ENCODE measurements at places on chromosomes 1 and 21.

DNA sequence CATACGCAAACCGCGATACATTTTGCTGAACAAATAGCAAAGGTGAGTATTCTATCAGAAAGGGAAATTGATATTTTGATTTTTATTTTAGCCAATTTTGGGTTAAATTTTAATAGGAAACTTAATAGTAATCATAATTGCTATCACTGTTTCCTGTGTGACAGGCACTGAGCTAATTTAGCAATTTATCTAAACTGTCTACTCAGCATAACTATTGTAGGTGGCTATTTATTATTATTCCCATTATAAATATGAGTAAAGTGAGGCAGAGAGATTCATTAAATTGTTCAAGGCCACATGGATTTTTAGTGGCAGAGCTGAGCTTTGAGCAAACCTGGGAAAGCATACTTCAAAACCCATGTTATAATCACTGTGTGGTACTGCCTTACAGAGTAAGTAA is 21.1 kb downstream of the RTCA start:
- no peak for DNase-seq

DNA sequence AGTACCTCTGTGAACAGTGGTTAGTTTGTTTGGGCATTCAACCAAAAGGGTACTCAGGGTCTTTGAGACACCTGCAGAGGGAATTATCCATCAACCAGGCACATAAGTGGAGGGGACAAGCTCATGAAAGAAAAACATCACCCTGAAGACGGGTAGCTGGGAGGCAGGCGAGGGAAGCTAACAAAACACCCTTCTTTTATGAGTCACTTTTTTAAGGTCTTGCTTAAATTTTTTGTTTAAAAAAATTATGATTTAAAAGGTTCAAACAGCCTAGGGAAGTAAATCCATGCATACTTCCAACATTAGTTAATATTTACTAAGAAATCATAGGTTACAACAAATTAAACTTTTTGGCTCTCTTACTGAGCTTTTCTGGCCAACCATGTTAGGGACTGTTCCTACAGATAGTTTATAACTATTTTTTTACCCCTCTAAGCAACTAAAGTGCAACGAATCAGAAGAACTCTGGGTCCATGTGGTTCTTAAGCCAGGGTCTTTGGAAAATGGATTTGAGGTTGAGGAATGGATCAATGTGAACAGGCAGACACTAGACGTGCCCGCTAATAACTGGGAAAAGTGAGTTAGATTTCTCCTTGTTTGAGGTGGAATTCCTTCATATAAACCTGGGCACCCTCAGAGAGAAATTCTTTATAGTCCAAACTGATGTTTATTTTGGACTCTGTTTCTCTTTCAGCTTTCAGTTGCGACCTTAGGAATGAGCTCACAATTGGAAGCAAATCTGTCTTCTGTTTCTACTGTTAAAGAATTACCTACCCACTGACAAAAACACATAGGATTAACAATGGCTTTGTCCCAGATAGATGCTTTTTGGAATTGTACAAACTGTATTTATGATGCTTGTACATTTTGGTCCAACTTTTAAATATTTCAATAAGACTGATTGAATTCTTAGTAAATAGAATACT is 123.0 kb downstream of the LYPLAL1 start:
- no peak for DNase-seq

DNA sequence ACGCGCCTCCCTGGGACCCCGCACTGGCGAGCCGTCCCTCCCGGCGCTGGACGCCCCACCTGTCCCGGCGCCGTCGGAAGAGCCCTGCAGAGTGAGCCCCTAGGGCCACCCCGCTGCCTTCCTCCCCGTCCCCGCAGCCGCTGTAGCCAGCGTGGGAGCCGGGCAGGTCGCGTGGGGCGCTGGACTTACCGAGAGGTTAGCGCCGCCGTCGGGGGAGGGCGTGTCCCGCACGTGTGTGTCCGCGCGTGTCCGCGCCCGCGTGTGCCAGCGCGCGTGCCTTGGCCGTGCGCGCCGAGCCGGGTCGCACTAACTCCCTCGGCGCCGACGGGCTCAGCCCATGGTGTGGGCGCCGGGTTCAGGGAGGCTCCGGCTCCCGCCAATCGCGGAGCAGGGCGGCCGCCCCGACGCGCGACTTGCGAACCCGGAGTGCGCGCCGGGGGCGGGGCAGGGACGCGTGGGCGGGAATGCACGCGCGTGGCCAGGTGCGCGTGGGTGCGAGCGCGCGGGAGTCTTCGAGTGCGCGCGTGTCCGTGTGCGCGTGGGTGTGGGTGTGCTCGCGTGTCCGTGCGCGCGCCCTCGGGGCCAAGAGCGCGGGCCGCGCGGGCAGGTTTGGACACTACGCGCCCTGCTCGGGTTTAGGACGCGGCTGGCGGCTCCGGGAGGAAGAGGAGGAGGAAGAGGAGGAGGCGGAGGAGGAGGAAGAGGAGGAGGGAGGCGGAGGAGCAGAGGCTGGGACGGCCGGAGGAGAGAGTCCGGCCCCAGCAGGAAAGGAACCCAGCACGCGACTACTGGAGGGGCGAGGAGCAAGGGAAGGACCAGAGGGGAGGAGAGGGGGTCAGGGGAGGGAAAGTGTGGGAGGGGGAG is 145.2 kb upstream of the ETS2 start:
- no peak for DNase-seq

DNA sequence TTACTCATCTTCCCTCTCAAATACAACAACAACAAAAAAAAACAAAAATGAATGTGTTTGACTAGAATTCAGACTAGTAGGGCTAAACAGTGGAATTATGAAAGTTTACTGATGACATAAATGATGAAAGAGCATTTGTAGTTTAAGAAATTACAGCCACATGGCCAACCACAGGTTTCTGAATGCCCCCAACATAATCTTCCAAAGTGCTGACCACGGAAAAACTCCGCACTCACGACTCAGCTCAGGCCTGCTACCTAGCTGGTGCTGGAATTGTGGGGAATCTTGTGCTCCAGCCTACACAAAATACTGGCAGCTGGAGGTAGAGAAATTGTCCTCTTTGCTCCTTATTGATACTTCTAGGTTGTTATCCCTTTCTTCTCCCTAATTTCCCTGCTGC is 23.6 kb upstream of the TBX15 start:
- no peak for DNase-seq

DNA sequence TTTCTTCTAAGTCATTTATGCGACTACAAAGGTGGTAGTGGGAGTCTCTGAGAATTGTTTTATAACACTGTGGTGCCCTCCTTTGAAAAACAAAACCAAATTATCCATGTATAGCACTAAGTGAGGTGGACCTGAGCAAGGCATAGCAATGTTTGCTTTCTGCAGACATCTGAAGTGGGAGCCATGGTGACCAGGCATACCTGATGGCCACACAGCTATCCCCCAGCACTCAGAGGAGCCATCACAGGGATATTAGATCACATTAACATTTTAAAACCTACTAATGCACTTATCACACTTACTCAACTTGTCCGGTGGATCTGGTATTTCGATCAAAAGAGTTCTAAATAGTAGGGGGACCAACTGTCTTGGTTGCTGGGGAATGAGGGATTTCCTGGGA is 24.8 kb upstream of the AVPR1B start:
- DNase-seq = no peak

DNA sequence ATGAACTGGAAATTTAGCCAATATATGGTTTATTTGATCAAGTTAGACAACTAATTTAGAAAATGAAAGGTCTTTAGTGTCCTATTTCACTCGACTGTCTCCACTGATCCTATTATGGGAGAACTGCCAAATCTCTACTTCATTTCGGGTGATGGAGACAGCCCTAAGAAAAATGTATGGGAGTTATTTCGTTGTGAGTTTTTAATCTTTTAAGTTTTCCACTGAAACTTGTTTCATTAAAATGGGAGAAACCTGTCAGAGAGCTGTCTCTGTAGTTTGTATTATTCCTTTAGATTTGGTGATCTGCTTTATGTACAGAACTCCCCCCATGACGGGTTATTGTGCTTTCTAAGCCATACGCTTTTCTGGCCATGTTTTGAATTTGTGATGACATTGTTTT is 899.7 kb downstream of the ADGRL2 start:
- DNase-seq = no peak

GRCh38 chr1:54885807-54886723 is 930 bp downstream of the DHCR24 start:
- no peak for DNase-seq
